NCI-H1694 treated with DMSO at 0.1 percent for 48 hours (cell line): ENCODE measurements at places on chromosomes 7 and 10.

- no peak for DNase-seq
Measured at GRCh38 chr7:83629117-83629880, 19.6 kb downstream of the SEMA3E start.

DNA sequence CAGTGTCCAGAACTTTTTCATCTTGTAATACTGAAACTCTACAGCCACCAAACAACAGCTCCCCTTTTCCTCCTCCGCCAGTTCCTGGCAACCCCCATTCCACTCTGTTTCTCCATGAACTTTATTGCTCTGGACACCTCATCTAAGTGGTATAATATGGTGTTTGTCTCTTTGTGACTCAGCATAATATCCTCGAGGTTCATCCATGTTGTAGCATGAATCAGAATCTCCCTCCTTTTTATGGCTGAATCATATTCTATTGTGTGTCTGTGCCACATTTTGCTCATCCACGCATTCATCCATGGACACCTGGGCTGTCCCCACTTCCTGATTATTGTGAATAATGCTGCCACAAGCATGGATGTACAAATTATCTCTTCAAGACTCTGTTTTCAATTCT, 124.4 kb upstream of the FGFR2 start:
- DNase-seq, result no peak

- DNase-seq, result no peak
Measured at GRCh38 chr7:101595766-101596537, 33.1 kb downstream of the MYL10 start.

DNA sequence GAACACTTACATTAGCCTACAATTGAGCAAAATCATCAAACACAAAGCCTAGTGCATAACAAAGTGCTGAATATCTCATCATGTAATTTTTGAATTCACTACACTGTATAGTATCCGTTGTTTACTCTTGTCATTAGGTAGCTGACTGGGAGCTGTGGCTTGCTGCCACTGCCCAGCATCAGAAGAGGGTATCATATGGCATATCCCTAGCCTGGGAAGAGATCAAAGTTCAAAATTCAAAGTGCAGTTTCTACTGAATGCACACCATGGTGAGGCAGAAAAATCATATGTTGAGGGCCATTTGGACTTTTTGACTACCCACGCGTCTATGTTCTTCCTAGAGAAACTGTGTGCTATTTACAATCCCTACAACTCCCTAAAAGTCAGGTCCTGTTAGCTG, 7.5 kb upstream of the ZC3HAV1 start:
- DNase-seq, result no peak

GRCh38 chr10:107163076-107163855, 1.2 kb downstream of the SORCS1 start:
- DNase-seq, result no peak

GRCh38 chr7:18179093-18179492, 151.4 kb upstream of the PRPS1L1 start:
- DNase-seq, result no peak
